ENCODE measurements at places on chromosomes 13 and 19.

DNA sequence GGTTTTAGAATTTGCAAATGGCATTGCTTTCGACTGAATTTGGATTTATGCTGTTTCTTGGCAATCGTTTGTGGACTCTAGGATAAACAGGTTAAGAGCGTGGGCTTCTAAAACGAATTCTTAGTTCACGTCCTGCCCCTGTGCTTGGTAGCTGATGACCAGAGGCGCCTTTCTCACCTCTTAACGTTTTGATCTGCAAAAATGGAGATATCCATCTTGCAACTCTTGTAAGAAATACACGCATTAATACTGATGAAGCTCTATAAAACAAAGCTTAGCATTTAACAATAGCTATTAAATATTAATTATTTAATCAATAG lies 580 bp upstream of the KATNAL1 start:
- DNase-seq = no peak

DNA sequence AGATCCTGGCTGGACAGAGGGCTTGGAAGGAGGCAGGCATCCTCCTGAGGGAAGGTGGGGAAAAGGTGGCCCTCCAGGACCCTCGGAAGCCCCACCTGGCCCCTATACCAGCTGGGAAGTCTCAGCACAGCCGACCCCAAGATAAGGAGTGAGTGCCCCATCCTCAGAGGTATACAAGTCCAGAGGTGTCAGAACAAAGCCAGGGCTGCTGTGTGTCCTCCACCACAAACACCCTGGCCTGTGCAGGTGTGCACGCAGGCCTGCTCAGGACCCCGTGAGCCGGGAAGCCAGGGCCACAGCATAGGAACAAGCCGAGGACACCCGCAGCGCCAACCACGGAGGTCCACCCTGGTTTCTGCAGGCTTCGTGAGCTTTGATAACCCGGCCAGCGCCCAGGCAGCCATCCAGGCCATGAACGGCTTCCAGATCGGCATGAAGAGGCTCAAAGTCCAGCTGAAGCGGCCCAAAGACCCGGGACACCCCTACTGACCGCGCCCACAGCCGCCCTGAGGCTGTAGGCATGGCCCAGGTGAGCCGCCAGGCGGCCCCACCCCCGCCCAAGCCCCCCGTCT lies 68.6 kb downstream of the CELF5 start:
- DNase-seq = no peak

DNA sequence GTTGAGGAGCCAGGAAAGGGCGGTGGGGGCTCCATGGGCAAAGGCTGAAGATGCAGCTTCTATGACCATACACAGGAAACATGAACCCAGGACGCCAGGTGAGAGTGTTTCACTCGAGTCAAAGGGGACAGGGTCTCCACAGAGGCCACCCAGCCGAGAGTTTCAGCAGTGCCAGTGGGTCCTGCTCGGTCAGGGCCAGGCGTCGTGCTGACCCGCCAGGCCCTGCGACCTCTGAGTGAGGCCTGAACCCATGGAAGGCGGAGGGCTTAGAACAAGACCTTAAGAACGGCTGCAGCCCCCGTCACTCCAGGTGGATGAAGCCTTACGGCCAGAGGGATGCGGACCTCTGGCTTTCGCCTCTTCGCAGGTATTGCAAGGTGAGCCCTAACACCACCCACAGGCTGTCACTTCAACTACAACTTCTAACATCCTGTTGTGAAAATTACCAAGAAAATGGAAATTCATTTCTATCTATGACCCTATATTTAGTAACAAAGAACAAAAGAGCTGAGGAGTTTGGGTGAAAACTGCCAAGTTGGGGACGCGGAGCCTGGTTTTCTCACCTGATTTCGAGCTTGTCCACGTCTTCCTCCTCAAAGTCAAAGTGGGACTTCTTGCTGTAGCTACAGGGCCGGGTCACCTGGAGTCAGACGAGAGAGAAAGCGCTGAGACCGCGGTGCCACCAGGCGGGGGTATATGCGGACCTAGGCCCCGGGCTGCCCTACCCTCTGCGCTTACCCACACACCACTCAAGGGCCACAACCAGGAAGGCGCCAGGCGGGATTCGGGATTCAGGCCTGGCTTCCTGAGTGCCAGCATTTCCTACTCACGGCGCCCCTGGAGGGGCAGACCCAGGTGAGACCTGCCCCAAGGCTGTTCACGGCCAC lies 50.1 kb upstream of the C13orf46 start:
- no peak for DNase-seq

GRCh38 chr13:49616676-49617065 lies 11.6 kb upstream of the ARL11 start:
- no peak for DNase-seq

GRCh38 chr19:40806423-40807146 lies 7.6 kb downstream of the EGLN2 start:
- DNase-seq = peak; percentile 71

DNA sequence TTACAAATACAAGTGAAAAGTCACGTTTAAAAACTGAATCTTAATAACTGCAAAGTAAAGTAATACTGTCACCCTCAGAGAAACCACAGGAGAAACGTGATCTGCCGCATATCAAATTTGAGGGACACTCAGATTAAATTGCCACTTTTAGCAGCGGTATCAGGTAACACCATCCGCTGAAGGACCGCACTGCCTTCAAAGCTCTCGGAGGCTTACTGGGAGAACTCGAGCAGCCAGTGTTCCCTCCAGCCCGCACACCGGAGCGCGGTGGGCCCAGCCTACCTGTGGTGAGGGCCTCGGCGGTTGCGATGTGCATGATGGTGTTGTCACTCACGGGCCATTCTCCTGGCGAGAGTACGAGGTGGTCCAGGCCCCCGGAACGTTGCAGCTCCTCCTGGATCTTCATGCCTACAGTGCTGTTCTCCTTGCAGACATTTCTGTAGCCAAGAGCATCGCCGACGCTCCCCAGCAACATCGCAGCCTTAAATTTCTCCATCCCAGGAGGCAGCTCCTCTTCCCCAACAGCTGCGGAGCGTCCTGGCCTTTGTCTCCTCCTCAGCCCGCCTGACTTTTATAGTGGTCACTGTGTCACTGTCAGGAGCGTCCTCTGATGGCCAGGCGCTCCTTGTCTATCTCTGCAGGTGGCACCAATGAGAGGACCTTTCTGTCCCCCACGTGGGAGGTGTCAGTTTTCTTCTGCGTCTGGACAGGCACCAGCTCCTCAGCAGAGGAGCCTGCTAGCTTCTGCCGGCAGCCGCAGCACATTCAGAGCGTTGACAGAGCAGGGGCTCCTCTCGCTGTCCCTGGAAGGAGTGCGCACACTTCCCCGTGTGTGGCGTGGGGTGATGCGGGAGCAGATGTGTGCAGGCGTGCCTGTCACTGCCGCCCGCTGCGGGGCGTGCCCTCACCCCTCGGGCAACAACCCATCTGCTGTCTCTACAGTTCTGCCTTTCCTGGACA lies at the start of gene ADPRHL1:
Gene ADPRHL1, minus strand, starts transcription at position 547 of the 960 bp plus-strand sequence. Its CDS starts 51 bp downstream, at position 496.
- DNase-seq = no peak

DNA sequence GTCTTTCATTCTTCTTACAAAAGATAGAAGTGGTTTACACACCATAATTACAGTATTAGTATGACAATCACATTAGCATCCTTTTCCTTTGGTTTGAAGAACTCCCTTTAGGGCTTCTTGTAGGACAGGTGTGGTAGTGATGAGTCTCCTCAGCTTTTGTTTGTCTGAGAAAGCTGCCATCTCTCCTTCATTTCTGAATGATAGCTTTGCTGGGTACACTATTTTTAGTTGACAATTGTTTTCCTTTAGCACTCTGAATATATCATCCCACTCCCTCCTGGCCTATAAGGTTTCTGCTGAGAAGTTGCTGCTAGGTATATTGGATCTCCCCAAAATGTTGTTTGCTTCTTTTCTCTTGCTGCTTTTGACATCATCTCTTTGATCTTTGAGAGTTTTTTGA lies 39.3 kb downstream of the RASA3 start:
- no peak for DNase-seq

- no peak for DNase-seq
Observed at GRCh38 chr19:43818500-43818899, 8.6 kb upstream of the ZNF283 start.

DNA sequence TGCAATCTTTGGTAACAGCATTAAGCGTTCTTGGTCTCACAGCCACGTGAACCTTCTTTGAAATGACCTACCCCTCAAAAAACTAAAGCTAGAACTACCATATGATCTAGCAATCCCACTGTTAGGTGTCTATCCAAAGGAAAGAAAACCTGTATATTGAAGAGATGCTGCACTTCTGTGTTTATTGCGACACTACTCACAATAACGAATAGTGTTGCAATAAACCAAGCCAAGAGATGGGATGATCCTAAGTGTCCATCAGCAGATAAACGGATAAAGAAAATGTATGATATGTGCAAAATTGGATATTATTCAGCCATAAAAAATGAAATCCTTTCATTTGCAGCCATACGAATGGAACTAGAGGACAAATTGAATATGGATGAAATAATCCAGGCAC lies 637.9 kb downstream of the EFNB2 start:
- DNase-seq = no peak

DNA sequence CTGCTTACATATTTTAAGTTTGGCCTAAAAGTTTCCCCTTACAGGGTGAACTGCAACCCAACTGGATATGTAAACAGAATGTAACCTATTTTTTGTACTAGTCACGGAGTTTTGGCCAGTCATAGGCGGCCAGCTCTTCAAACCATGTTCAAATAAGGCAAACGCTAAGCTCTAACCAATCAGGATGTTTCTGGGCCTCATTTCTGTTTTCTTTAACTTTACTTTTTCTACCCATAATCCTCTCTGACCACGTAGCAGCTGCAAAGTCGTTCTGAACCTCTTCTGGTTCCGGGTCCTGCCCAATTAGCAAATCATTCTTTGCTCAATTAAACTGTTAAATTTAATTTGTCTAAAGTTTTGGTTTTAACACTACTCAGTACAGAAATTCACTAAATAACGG lies 8.2 kb upstream of the ZMYM2 start:
- no peak for DNase-seq

GRCh38 chr19:18058208-18059009 lies 28.3 kb downstream of the IL12RB1 start:
- DNase-seq = peak; percentile 74

DNA sequence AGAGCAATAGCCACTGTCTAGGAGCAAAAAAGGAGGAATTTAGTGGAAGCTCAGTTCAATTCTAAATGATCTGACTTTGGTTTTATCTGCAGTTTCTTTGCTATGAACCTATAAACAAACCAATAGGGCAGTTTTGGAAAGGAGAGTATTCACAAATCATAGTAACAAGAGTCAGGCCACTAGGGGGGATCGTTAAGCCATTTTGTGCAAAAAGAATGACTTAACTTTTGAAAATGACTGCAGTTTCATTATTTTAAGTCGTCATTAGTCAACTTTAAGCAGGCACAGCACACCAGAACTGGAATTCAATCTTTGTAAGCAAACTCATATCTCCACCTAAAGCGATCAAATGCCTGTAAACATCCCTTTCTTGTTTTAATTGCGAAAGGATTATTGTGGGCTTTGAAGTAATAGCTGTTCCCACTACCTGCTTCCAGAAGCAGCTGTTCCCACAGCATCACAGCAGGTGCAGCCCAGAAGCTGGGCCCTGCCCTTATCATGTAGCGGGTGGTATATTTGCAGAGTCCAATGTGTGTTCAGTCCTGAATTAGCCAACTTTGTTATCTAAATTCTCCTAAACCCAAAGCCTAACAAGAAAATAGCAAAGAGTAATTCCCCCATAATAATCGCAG lies 51.5 kb downstream of the SOX21 start:
- no peak for DNase-seq
